ENCODE measurements at places on chromosomes 12 and 14.

- H3K27ac ChIP-seq = no peak overlapping the region
- no peaks in the 10 kb centered on the region for H3K36me3 ChIP-seq
- no peaks in the 10 kb centered on the region for H3K27me3 ChIP-seq
- no peak for DNase-seq
- H3K4me3 ChIP-seq = no peak overlapping the region
Measured at GRCh38 chr12:1435456-1435855, 158.9 kb downstream of the FBXL14 start.

GRCh38 chr12:130879212-130879686 lies 7.4 kb downstream of the RAN start:
- DNase-seq = no peak
- H3K27me3 ChIP-seq = no peaks in the 10 kb centered on the region
- no peak overlapping the region for H3K4me3 ChIP-seq
- no peak overlapping the region for H3K27ac ChIP-seq
- peaks cover 2% of the 10 kb centered on the region for H3K4me1 ChIP-seq

DNA sequence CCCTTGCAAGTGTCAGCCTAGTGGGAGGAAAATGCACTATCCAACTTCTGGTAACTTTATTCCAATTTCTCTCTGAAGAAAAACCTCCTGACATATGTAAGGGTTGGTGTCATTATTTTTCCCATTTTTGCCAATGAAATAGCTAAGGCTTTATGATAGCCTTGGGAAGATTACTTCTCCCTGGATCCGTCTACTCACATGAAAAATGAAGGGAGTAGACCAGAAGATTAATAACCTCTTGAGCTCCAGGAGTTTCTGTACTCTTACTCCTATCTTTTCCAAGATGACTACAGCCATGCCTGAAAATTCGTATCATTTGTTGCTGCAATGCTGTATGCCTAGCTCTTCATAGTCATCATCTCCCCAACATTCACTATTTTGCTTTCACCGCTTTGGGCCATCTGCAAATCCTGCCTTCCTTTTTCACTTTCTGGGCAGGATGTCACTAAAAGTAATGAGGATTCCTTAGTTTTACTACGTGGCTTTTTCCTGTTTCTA lies 18.8 kb downstream of the TC2N start:
- H3K36me3 ChIP-seq = no peaks in the 10 kb centered on the region
- H3K27ac ChIP-seq = no peak overlapping the region
- no peaks in the 10 kb centered on the region for H3K4me1 ChIP-seq

- H3K36me3 ChIP-seq = no peaks in the 10 kb centered on the region
- H3K4me1 ChIP-seq = no peaks in the 10 kb centered on the region
- H3K27me3 ChIP-seq = peaks cover 10% of the 10 kb centered on the region
- no peak overlapping the region for H3K27ac ChIP-seq
- no peak for DNase-seq
- H3K4me3 ChIP-seq = no peak overlapping the region
Measured at GRCh38 chr14:99164712-99165111, 107.3 kb downstream of the BCL11B start.

GRCh38 chr14:91185721-91186120 lies 58.8 kb downstream of the GPR68 start:
- no peak overlapping the region for H3K27ac ChIP-seq
- H3K4me3 ChIP-seq = no peak overlapping the region
- no peaks in the 10 kb centered on the region for H3K27me3 ChIP-seq
- no peaks in the 10 kb centered on the region for H3K4me1 ChIP-seq
- no peaks in the 10 kb centered on the region for H3K36me3 ChIP-seq

DNA sequence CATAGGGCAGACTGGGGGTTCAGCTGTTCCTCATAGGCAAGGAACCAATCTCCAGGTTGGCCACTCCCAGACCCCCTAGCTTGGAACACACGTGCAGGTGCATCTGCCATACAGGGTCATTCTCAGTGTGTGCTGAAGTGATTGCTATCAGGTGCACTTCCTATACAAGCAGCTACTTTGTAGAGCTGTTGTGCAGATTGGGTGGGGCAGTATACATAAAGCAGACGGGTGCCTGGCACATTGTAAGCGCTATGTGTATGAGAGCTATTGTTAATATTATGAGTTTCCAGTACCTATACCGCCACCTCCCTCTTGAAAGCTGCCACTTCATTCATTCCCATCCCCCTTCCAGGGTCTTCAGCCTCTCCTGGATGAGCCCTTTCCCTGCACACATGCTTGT lies 17.3 kb downstream of the IRF2BPL start:
- no peak overlapping the region for H3K27ac ChIP-seq
- H3K4me1 ChIP-seq = peaks cover 65% of the 10 kb centered on the region
- H3K36me3 ChIP-seq = no peaks in the 10 kb centered on the region
